ENCODE measurements at places on chromosomes 3 and 15.

GRCh38 chr3:105798381-105798934, 70.4 kb downstream of the CBLB start:
- DNase-seq, result no peak

DNA sequence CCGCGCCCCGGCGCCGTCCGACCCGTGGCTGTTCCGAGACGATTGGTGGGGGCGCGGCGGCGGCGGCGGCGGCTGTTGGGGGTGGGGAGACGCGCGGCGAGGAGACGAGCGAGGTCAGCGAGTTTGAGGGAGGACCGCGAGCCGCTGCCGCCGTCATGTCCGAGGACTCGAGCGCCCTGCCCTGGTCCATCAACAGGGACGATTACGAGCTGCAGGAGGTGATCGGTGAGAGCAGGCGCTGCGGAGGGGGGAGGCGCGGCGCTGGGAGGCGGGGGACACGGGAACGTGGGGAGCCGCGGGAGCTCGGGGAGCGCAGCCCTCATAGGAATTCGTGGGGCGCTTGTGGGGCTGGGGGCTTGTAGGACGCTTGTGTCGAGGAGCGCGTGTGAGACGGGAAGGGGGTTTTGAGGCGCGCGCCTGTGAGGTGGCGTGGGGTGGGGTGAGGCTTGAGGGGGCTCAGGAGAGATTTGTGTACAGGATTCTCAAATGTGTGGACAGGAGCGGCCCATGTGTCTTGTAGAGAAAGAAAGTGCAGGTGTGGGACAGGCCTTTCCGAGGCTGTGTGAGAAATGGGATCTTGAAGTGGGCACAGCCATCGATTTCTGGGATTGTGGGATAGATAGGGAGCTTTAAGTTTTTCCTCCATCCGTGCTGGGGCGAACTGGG, 518 bp downstream of the OXSR1 start:
- DNase-seq, result peak; percentile 38

- DNase-seq, result no peak
These were observed 293.4 kb upstream of the LRRFIP2 start for GRCh38 chr3:37467761-37468160.

- DNase-seq, result no peak
These were observed 32.5 kb downstream of the CHST2 start for GRCh38 chr3:143152043-143152442.

DNA sequence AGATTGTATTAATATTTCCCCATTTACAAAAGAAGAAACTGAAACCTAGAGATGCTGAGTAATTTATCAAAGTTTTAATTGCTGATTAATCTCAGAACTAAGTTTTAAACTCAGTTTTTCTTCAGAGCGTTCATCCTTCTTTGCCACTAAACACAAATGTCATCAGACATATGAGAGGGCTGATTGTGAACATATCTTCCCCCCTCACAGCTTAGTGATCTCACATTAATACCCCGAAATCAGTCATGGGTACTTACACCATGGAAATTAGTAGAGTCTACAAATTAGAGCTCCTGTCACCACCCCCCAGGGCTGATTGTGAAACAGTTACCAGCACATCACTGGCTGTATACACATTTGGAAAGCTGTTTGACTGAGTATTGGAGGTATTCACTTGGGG, 189.3 kb upstream of the SGO1 start:
- no peak for DNase-seq

- no peak for DNase-seq
These were observed 54.7 kb upstream of the SMAD6 start for GRCh38 chr15:66647358-66647757.

DNA sequence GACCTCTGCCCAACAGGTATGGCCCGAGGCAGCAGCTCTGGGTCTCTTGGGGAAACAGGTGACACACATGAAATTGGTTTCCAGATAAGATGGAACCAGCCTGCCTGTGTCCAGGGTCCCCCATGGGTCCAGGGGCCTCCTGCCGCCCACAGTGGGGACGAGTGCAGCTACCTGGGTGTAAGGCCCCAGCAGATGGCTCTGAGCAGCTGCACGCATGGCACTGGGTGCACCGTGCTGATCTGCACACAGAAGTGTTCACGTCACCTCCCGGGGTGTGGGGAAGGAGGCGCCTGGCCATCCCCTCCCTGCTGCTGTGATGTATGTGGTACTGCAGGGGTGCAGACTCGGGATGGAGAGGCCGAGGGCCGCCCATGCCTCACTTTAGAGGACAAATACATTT, 63.6 kb downstream of the NIPA2 start:
- DNase-seq, result no peak

GRCh38 chr3:127566833-127567232, 23.7 kb downstream of the TPRA1 start:
- no peak for DNase-seq

DNA sequence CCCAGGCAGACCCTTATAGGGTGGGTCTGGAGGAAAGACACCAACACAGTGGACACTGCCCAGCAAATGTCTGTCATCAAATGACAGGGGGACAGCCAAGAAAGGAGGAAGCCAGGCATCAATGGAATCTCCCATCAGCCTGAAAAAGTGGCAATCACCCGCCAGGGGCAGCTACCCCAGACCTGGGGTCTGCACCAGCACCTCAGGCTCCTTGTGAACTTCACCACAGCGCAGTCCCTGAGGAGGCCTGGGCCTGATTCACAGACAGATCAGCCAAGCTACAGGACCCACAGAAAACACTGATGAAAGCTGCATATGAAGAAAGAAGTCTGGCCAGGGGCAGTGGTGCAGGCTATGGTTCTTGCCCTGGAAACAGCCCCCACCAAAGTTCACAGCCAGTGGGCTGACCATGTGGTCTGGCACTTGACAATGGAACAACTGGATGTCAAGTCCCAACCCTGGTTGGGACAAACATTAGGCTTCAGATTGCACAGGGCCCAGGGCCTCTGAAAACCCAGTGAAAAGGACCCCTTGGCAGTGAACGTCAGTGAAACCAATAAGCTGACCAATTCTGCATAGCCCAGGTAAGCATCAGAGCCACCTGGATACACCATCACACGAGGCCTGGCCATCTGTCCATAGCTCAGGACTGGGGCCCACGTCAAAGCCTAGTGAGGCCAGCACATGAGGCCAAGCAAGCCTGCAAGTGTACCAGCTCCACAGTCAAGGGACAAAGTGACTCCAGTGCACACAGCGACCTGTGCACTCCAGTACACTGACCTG, 29.1 kb downstream of the ALS2CL start:
- DNase-seq, result no peak

- no peak for DNase-seq
These were observed 2.9 kb downstream of the VILL start for GRCh38 chr3:37993460-37993819.

DNA sequence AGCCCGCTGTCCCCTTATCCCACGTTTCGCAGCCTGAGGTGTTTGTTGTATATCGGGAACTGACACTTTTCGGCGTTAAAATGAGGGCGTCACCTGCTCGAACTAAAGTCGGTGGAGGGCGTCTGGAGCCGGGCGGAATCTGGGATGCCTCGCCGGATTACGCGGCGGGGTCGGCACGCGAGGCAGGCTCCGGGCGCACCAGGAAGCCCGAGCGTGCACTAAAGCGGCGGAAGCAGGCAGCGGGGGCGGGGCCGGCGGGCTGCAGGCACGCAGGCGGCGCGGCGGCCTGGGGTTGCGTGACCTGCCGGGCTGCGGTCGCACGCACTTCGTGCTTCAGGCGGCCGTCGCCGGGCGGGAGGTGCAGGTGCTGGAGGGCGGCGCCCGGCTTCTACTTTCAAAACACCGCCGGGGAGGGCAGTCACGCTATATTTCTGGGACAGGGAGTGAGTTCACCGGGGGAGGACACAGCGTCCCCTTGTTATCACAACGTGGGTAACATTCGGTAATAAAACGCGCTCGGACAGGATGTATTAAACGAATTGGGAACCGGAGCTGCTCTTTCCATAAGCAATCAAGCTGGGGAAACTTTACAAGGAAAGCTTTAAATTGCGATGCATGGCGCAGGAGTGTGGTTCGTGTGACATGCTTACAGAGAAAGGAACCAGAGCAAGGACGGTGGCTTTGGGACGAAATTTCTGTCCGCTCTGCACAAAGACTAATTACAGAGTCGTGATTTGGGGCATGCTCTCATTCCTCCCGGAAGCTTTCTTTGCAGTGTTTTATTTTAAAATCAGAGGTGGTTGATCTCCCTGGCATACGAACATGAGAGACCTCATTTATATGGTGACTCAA, 9.1 kb upstream of the LEKR1 start:
- DNase-seq, result peak; percentile 64

DNA sequence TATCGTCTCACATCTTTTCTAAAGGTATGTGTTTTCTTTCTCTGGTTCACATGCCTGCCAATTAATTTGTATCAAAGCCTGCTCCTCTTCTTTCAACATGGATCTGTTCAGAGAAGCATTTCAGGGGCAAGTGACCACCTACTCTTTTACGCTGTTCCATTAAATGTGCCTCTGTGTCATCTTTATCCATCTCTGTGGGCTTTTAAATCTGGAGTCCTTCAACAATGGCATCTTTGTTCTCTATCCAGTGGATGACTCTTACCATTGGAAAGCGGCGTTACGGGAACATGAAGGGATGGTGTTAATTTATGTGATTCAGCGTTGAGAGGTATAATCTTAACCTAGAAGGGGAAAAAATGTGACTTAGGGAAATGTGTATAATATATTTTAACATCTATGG, 92.7 kb upstream of the CFAP20DC start:
- no peak for DNase-seq

- DNase-seq, result no peak
These were observed 39.6 kb downstream of the VGLL3 start for GRCh38 chr3:86951322-86951721.

DNA sequence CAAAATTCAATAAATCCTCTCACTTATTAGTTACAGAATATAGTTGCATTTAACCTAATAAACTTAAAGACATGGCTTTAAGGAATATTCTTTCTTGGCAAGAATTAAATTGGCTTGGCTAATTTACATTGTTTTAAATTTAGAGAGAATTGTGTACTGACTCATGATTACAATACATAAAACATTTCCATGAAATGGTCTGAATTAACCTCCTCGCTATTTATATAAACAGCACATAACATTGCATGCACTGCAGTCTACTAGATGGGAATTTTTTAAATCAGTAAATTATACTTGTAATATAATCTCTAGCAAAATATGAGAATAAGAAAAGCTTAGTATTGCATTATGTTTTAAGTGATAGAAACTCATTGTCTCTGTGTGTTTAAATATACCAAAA, 268.9 kb downstream of the SHOX2 start:
- DNase-seq, result no peak

DNA sequence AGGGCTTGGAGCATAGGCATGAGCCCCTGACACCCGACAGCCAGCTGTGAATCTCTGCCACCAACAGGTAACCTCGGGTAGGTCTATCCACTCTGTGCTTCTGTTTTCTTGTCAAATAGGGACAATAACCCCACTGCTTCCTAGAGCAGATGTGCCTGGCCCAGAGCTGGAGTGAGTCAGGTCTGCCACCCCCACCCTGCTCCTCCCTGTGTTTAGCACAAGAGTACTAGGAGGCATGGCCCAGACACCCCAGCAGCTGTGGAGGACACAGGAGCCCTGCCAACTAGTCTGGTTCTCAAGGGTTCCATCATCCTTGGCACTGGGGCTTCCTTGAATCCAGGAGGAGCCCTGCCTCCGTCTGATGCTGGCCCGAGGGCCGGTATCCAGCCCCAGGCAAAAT, 33.7 kb upstream of the TMEM115 start:
- DNase-seq, result no peak

- DNase-seq, result no peak
These were observed 30.2 kb downstream of the NR2F2 start for GRCh38 chr15:96360581-96361308.

DNA sequence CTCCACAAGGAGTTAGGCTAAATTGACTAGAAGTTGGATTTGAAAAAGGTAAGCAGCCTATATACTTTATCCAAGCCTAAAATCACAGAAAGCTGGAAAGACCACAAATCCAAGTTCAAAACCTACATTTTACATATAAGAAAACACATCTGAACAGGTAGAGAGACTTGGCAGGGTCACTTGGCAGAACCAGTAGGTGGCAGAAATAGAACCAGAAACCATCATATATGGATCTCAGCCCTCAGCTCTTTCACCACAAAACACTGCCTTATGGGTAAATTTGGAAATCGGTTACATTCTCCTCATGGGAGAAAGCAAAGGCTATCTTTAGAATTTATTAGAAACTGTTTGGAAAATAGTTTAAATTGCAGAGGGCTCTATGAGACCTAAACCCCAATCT, 44.2 kb downstream of the MKRN2 start:
- DNase-seq, result no peak

- DNase-seq, result no peak
These were observed 126.1 kb upstream of the ABHD17C start for GRCh38 chr15:80568876-80569605.

GRCh38 chr3:56835650-56836227, 34.0 kb upstream of the ARHGEF3 start:
- DNase-seq, result no peak

DNA sequence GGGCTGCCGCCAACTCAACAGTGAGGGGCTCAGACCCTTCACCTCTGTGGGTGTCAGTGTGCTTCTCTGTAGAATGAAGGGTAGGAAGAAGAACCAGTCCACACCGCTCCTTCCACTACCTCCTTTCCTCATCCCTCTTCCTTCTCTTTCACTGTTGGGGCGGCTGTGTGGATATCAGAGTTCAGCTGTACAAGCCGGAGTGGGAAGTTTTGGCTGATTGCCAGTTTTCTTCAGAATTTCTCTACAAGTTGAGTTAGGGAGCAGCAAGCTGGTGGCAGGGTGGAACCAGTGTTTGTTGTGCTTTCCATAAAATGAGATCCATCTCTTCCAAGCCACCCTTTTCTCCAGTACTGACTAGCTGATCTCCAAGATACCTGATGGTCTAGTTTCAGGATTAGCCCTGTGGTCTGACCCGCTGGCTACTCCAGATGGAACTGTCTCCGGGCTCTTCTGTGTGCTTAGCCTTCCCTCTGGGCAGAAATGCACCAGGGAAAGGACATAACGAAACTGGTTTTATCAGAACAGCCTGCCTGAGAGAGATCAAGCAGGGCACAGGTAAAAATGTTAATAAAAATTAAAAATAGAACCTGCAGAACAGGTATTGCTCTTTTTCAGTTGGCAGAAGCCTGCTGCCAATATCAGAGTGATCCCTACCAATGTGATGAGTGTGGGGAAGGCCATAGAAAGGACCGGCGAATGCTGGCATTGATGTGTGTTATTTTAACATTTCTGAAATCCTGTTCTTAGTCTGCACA, 169.9 kb upstream of the TSC22D2 start:
- no peak for DNase-seq

- DNase-seq, result no peak
These were observed 14.3 kb upstream of the SLC9C1 start for GRCh38 chr3:112308151-112308911.

- no peak for DNase-seq
These were observed 224.1 kb downstream of the TPRG1 start for GRCh38 chr3:189395825-189396224.
